ENCODE measurements at places on chromosomes 5 and 9. TPM values are rescaled to one million over a fixed set of nuclear protein-coding genes. Genes with fewer than 3 reads are reported as not detected.

Gene FBP2
- total RNA-seq: not detected

Gene SLC36A2
- 0.75 TPM for total RNA-seq

Gene FAM200C
- not detected for total RNA-seq

- DNase-seq: no peak
Measured at GRCh38 chr5:64685866-64686265, 4.4 kb upstream of the SHISAL2B start.

GRCh38 chr9:113635586-113635985 is 172.1 kb downstream of the RGS3 start:
- no peak for DNase-seq

GRCh38 chr5:73587923-73588322 is 22.4 kb downstream of the UTP15 start:
- no peak for DNase-seq

GRCh38 chr9:72554221-72554641 is 32.8 kb downstream of the TMC1 start:
- no peak for DNase-seq

DNA sequence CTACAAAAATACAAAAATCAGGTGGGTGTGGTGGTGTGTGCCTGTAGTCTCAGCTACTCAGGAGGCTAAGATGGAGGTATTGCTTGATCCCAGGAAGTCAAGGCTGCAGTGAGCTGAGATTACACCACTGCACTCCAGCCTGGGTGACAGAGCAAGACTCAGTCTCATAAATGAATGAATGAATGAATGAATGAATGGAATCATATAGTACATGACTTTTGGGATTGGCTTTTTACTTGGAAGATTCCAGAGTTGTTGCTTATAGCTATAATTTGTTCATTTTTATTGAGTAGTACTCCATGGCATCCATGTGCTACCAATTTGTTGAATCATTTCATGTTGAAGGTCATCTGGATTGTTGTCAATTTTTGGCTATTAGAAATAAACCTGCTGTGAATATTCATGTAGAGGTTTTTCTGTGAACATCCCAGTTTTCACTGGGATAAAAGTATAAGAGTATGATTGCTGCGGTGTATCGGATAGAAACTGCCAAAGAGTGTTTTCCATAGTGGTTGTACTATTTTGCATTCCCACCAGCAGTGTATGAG is 19.9 kb downstream of the ERBIN start:
- DNase-seq: no peak

DNA sequence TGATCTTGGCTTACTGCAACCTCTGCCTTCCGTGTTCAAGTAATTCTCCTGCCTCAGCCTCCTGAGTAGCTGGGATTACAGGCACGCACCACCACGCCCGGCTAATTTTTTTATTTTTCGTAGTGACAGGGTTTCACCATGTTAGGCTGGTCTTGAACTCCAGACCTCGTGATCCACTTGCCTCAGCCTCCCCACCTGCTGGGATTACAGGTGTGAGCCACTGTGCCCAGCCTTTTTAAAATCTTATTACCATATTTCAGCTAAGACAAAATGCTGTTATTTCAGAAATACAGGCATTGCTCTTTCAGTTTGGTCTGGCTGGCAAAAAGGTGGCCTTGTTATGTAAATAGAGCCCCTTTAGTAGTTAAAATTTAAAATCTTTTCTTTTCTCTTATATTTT is 46.9 kb upstream of the GLDC start:
- no peak for DNase-seq

DNA sequence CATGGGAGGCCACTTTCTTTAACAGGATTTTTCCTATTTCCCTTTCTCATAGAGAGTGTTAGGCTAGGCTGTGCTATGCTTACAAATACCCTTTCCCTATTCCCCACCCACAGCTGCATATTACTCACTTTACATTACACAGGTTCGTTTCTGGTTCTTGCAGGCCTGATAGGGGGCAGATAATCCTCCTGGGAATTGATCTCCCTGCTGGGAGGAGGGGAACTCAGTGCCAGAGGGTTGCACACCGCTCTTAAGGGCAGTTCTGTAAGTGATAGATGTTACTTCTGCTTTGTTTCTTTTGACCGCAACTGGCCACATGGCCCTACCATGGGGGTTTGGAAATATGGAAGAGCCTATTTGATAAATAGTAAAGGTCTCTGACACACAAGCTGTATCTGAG is 54.0 kb upstream of the NTRK2 start:
- DNase-seq: no peak

GRCh38 chr9:3879726-3880505 is 354.1 kb upstream of the RFX3 start:
- DNase-seq: no peak
